ENCODE measurements at places on chromosomes 5 and 9.

DNA sequence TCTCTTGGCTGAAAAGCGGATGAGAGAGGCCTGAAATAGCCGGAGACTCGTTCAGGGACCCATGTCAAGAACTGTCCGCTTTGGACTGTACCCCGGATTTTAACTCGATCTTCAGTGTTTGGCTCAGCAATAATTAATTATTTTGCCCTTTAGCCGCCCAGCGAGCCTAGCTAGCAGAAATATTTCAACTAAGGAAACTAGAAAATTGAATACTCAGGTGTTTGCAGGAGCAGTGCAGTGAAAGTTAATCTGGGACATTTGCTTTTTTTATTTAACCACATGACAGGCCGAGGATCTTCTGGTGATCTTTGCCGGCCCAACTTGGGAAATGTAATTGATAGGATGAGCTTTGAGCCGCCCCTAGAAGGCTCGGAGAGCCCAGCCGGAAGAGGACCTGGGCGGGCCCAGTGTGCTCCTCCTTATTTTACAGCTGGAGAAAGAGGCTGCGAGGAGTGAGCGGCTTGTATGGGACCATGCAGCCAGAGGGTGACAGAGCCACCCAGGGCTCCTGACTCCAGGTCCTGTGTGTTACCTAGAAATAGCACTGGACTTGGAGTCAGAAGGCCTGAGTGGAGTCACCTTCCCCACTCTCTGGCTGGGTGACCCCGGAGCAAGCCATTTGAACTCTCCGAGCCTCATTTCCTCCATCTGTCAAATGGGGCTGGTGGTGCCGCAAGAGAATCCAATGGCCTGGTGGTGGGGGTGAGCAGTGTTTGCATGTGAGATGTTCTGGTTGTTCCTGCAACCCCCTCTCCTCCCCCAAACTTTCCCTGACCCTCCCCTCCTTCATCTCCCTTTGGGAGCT is 2.4 kb downstream of the PPARGC1B start:
- DNase-seq, result peak; percentile 39

GRCh38 chr5:62376064-62376463 is 27.6 kb downstream of the DIMT1 start:
- DNase-seq, result no peak

- DNase-seq, result no peak
Measured at GRCh38 chr9:90600029-90600428, 42.6 kb downstream of the DIRAS2 start.

GRCh38 chr5:90390326-90390725 is 19.2 kb downstream of the CETN3 start:
- DNase-seq, result no peak

DNA sequence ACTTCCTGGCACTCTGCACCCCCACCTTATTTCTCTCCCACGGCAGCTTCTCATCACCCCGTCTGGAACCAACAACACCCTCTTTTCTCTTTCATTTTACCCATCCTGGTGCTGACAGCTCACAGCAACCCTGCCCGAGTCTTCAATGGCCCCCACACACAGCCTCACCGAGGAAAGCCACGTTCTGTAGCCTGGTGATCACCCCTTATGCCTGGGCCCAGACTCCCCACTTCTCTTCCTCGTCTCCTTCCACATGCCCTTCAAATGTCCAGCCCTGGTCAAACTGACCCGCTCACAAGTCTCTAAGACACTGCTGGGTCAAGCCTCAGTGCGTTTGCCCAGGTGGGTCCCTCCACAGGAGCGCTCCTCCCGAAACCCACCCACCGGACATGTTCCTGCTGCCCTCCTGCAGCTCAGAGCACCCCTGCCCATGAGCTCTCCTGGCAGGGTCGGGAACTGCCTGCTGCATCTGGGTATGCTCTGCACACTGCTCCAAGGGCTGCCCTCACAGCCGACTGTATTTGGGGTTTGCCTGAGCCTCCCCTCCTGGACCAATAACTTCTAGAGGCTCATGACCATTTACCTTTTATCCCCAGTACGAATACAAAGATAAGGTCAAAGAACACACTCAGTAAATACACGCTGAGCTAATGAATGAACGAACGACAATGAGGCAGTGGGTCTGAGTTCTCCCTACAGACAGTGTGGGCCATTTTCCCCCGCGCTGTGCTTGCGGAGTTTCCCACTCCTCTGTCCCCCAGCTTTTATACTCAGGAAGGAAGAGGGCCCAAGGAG is 154.7 kb upstream of the PHYKPL start:
- no peak for DNase-seq

GRCh38 chr5:15425766-15426165 is 74.2 kb upstream of the FBXL7 start:
- no peak for DNase-seq

- DNase-seq, result no peak
Measured at GRCh38 chr5:67447732-67448131, 251.1 kb upstream of the CD180 start.

DNA sequence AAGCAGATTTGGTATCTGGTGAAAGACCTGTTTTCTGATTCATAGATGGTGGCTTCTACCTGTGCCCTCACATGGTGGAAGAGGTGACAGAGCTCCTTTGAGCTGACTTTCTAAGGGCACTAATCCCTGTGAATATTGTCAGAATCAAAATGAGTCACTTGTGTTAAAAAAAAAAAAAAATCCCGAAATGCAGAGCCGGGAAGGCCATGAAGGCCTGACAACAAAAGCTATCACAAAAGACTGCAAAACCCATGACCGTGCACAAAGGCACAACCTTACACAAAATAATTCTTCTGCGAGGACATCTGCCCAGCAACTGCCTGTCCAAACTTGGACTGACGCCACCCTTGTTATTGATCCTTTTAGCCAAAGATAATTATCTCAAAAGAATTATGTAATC is 19.6 kb upstream of the UBTD2 start:
- DNase-seq, result no peak

DNA sequence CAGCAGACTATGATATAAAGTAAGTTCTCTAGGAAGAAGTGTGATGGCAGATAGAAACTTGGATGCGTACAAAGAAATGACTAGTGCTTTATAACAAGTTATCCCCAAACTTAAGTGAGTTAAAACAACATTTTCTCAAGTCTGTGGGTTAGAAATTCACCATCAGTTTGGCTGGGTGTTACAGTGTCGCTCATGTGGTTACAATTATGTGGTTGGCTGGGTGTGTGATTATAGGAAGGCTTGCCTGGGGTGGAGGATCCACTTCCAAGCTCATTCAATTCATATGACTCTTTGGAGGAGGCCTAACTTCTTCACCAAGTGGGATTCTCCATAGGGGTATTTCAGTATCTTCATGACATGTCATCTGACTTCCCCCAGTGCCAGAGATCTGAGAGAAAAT is 10.3 kb upstream of the C9orf40 start:
- no peak for DNase-seq

- DNase-seq, result no peak
Measured at GRCh38 chr9:132443951-132444607, 34.1 kb downstream of the CFAP77 start.

- DNase-seq, result no peak
Measured at GRCh38 chr9:113005777-113006176, 6.2 kb downstream of the ZNF883 start.

GRCh38 chr9:87276327-87276841 is 221.3 kb upstream of the DAPK1 start:
- peak; percentile 92 for DNase-seq

- no peak for DNase-seq
Measured at GRCh38 chr5:10789726-10790125, 28.7 kb upstream of the DAP start.
